Activated effector memory CD4-positive, alpha-beta T cell treated with anti-CD3 and anti-CD28 coated beads, Interleukin-2, amount 50 U/mL, for 16 hours (primary cell): ENCODE measurements at places on chromosomes 3 and 15.

- no peak for DNase-seq
Observed at GRCh38 chr15:34594361-34594760, 10.9 kb upstream of the GOLGA8B start.

- DNase-seq: no peak
Observed at GRCh38 chr3:4828279-4829030, 150.8 kb upstream of the BHLHE40 start.

- no peak for DNase-seq
Observed at GRCh38 chr3:130915567-130916292, 21.8 kb downstream of the ATP2C1 start.

- DNase-seq: no peak
Observed at GRCh38 chr15:100333236-100333635, 8.5 kb downstream of the ADAMTS17 start.

- DNase-seq: no peak
Observed at GRCh38 chr15:39575180-39575579, 5.7 kb upstream of the THBS1 start.

- DNase-seq: no peak
Observed at GRCh38 chr3:192890347-192891335, 27.0 kb downstream of the MB21D2 start.

DNA sequence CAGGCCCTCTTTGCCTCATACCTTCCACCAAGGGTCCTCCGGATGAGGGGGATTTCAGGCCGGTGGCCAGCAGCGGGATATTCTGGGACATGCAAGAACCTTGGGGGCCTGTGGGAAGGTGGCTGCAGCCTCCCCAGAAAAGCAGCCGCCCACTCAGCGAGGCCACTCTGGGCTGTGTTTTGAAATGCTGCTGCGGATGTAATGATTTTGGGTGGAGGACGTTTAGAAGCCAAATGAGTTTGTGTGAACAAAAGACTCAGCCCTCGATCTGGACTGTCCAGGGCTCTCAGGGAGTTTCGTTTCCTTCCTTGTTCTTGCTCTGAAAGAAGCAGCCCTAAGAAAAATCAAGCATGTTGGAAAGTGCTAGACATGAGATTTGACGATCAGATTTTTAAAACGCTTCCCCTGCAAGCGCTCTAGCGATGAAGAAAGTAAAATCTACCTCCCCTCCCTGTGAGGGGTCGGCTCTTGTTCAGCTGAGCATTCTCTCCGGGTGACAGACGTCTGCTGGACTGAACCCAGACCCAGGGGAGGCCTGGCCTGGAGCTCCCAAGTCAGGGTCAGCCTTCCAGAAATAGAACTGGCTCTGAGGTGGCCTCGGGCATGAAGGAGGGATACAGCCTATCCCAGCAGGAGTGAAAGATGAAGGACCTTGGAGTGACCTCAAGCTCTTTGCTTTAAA, 12.9 kb downstream of the HEG1 start:
- no peak for DNase-seq

DNA sequence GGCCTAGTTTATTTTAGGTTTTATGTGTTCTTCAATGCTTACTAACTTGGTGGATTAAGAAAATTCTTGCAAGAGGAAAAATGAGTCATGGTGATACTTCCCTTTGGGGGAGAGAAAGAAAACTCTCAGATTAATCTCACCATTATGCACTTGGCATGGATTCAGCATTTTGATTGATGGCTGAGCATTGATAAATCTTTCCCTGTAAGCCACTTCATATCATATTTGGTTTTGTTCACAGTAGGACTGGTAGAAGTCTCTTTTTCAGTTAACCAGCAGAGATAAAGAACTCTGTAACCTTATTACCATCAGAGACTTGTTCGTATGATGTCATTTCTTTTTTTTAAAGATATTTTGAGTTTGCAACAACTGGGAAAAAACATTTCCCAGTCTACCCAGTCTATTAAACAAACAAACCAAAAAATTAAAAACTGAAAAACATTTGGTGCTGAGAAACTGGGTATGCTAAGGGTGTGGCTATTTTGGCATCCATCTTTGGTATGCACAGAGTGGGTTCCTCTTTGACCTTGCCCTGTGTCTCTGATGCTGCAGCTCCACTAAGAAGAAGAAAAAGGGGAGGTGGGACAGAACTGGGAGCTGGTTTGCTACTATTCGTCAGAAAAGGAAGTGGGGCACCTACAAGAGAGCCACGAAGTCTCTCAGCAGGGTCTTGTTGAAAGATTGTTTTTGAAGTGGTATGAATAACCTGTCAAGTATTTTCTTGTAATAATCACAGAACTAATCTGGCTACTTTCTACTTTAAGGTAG, 17.2 kb downstream of the TMOD3 start:
- DNase-seq: no peak

GRCh38 chr3:112857526-112857925, 10.9 kb upstream of the CD200R1L start:
- no peak for DNase-seq

DNA sequence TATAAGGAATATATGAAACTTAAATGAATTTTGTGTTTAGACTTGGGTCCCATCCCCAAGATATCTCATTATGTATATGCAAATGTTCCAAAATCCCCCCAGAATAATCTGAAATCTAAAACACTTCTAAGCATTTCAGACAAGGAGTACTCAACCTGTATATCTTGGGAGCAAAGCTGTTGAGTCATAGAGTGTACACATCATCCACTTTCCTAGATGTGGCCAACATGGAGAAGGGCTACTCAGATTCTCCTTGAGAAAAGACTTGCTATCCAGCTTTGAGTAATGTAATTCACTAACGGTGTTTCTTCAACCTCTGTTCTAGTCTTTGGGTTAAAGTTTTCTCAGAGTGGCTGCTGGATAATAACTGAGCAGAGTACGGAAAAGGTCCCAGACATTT, 215.5 kb upstream of the POU1F1 start:
- DNase-seq: no peak

DNA sequence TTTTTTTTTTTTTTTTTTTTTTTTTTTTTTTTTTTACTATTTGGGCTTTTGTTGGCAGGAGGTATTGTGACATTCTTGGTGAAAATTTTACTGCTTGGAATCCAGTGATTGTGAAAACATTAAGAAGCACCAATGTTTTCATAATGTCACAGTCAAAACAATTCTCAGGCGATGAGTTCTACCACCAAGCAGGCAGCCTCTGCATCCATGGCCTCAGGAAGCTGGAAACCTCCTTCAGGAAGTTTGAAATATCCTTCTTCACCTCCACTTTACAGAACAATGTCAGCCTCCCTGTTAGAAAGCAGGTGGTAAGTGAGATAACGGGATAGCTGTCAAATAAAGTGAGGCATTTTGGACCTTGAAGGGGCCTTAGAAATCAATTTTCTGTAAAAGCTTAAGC, 98.3 kb downstream of the MEX3B start:
- no peak for DNase-seq

DNA sequence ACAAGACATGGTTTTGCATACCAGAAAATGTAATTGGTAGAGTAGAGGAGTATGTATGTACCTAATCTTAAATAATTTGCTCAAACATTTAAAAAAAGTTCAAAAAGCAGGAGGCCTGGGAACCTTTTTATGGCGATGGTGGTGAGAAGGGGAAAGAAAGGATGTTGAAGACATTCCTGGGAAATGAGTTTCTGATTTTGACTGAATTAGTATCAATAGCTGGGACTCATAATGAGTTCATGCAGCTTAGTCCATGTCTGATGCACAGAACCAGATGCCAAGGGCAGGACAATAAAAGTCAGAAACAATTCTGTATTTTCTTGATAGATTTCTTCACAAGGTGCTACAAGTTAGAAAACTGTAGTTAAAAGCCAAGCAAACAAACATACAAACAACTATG, 395.3 kb downstream of the GAP43 start:
- DNase-seq: no peak

GRCh38 chr3:18308096-18308650, 117.0 kb downstream of the SATB1 start:
- no peak for DNase-seq

DNA sequence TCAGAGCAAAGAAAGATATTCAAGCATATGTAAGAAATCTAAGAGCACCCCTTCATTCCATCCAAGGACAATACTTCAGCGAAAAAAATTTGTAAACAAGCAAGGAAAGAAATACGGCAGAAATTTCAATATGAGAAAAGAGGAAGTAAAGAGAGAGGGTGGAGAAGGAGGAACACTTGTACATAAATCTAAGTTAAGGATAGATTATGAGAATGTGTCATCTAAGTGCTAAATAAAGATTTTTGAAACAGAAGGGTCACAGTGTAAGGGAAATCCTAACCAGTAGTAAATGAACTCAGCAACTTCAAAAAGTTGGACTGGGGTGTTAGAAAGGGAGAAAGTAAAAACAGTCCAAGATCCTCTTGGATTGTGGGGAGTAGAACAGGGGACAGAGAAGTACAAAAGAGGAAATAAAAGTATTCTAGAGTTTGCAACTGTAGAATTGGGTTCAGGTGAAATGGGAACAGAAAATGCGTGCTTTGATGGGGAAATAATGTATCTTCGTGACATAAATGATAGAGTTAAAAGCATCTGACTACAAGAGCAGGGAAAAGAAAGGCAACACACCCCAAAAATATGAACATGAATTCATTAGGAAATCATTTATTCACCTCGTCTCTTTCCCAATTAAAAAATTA, 68.5 kb upstream of the ATP13A5 start:
- no peak for DNase-seq

- no peak for DNase-seq
Observed at GRCh38 chr15:62122249-62122648, 42.8 kb downstream of the C2CD4B start.

GRCh38 chr3:169448501-169448900, 215.0 kb downstream of the MECOM start:
- DNase-seq: no peak

DNA sequence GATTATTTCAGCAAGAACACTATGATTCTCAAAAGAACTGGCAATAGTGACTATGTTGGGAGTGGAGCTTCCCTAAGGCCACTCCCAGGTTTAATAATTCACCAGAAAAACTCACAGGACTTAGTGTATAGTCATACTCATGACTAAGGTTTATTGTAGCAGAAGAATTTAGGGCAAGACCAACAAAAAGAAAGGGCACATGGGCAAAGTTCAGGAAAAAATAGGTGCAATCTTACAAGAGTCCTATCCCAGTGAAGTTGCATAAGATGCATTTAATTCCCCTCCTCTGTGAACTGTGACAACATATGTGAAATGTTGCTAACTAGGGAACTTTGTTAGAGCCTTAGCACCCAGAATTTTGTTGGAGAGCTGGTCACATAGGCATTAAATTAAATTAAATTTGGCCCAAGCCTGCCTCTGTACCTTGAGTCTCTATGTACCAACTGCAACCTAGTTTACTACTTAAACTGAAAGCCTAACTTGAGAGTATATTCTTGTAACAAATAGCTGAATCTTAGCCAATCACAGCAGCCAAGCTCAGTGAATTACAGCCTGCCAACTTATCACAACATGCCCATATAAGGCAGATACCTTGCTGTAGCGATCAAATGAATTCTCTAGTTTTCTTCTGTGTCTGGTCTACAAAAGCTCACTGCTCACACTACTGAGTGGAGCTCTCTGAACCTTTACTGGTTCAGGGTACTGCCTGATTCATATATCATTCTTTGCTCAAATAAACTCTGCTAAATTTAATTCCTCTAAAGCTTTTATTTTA, 386.2 kb upstream of the ARHGEF26 start:
- no peak for DNase-seq

- DNase-seq: peak; percentile 95
Observed at GRCh38 chr15:74787251-74788041, 5.6 kb downstream of the CSK start.

DNA sequence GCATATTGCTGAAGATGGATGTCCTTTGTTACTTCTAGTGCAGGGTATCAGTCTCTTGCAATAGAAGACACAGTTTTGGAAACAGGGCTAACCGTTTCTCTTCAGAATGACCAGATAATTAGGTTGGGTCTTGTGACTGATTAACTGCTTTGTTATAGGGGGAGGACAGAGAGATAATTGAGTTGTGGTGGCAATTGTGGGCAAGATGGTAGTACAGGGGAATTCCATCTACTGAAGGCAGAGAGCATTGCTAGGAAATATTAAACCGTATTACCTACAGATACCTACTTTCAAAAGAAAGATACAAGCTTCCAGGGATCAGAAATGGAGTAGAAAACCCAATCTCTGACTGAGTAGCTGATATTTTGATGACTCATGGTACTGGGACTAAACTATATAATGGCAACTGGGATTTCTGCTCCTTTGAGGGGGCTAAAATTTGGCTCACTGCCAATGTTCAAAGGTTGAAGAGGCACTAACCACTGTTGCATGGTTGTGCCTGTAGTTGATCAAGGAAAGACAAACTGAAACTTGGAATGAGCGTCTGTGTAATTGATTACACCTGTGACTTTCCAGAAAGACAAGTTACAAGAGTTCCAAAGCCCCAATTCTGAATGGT, 4.2 kb downstream of the PRR23B start:
- no peak for DNase-seq

- no peak for DNase-seq
Observed at GRCh38 chr3:139353920-139354556, 10.2 kb downstream of the MRPS22 start.

DNA sequence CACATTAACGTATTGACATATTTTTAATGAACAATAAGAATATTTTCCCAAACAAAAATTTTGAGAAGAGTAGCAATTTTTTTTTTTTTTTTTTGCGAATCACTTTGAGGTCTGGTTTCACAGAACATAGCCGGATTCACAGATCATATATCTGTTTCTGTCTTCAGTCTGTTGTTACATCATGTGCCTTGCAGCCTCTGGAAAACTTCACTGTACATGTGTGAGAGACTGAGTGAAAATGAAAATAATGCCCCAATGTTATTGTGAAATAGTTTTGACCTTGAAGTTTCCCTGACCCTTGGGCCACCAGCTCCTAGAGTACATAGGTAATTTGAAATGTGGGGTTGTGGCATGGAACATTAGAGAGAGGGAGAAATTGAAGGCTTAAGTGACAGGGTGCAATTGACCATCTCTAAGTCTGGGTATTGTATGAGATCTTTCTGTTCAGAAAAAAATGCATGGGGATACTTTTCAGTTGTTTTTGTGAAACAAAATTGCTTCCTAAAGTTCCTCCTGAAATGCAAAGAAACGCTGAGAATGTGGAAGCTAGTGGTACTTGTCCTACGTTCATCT, 14.0 kb downstream of the ITPR1 start:
- DNase-seq: no peak

DNA sequence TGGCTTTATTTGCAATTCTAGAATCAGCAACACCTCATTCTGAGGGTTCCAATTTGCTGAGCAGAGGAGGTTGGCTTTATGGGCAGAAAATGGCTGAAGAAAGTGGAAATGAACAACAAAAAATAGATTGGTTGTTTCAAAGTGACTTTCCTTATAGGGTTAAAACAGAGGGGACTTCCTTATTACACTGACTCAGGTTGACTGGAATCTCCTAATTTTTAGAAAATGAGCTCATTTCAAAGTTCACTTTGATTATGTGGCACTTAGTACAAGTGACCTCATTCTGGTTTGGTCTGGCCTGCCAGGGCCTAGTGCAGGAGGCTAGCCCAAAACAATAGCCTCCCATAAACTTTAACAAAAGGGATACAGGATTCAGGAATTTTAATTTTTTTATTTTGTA, 41.4 kb downstream of the NFKBIZ start:
- DNase-seq: no peak

GRCh38 chr3:150362515-150363302, 45.4 kb upstream of the TSC22D2 start:
- no peak for DNase-seq
